ENCODE measurements at places on chromosomes 16 and 17.

DNA sequence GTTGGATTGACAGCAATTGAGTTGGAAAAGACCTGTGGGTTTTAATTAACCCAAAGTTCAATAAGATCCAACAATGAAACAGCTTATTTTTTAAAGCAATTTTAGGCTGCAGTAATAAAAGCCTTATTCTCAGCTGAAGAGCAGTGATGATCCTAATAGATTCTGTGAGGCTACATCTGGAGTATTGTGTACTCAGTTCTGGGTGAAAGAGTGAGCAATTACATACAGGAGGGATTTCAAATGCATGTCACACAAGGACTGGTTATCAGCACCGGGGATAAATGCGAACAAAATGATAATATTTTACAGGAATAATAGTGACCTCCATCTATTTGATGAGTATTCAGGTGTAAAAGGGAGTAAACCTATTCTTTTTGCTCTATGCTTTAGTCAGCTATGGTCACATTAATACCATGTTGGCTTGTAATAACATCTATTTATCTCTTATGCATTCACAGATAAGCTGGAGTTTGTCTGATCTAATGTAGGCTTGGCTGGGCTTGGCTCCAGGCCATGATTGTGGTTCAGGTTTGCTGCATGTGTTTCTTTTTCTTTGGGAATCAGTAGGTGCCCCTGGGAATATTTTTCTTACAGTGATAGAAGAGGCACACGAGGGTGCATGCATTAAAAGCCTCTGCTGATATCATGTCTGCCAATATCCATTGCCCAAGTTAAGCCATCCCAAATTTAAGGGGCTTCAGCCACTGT, 22.2 kb upstream of the TOX3 start:
- DNase-seq: no peak

- DNase-seq: no peak
Observed at GRCh38 chr16:49876716-49877129, 20.8 kb upstream of the ZNF423 start.

- DNase-seq: no peak
Observed at GRCh38 chr16:27301236-27301861, 12.4 kb upstream of the IL4R start.

GRCh38 chr16:50588276-50588675, 40.1 kb downstream of the NKD1 start:
- DNase-seq: no peak

GRCh38 chr16:66475232-66475631, 48.1 kb downstream of the BEAN1 start:
- no peak for DNase-seq

DNA sequence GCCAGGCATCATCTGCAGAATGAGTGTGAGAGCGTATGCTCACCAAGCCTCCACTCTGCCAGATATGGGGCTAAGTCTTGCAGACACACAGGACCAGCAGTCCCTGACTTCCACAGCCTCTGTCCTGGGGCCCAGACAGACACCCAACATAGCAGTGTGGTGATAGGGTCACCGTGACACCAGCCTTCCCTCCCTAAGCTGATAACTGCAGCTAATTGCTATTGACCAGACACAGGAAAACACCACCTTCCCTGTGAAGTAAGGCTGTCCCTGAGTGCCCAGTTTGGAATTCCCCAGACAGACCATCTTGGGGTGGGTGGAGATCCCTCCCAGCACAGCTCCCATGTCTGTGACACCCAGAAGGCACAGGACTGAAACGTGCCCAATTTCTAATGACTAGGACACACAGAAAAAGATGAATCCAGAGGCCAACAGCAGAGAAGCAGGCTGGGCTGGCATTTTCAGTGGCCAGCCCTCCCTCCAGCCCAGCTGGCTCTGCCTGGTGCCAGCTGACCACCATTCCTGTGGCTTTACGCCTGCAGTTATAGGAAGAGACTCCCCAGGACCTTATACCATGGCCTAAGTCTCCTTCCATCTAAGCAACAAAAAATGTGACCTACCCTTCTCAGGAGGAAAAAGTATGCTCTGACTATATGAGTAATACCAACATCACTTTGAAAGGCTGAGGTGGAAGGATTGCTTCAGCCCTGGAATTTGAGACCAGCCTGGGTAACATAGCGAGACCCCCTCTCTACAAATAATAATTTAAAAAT, 30.3 kb downstream of the ATPAF2 start:
- no peak for DNase-seq
